ENCODE measurements at places on chromosomes 1 and 21. TPM values are rescaled to one million over a fixed set of nuclear protein-coding genes. Genes with fewer than 3 reads are reported as not detected.

ATXN7L2 gene
- total RNA-seq = 4.1 TPM

IL12RB2 gene
- total RNA-seq = 0.64 TPM

GRCh38 chr1:200767321-200767720, 28.6 kb downstream of the CAMSAP2 start:
- no peak for DNase-seq
- no peaks in the 10 kb centered on the region for H3K36me3 ChIP-seq
- no peak overlapping the region for H3K27ac ChIP-seq
- H3K4me1 ChIP-seq = no peaks in the 10 kb centered on the region

GRCh38 chr1:41901551-41901950, 17.2 kb downstream of the HIVEP3 start:
- H3K27ac ChIP-seq = no peak overlapping the region
- DNase-seq = no peak
- no peaks in the 10 kb centered on the region for H3K36me3 ChIP-seq
- H3K27me3 ChIP-seq = no peaks in the 10 kb centered on the region
- no peak overlapping the region for H3K4me3 ChIP-seq

GRCh38 chr1:44862829-44863401, 19.9 kb upstream of the PTCH2 start:
- no peak overlapping the region for H3K4me3 ChIP-seq
- H3K27me3 ChIP-seq = no peaks in the 10 kb centered on the region
- no peaks in the 10 kb centered on the region for H3K36me3 ChIP-seq

DNA sequence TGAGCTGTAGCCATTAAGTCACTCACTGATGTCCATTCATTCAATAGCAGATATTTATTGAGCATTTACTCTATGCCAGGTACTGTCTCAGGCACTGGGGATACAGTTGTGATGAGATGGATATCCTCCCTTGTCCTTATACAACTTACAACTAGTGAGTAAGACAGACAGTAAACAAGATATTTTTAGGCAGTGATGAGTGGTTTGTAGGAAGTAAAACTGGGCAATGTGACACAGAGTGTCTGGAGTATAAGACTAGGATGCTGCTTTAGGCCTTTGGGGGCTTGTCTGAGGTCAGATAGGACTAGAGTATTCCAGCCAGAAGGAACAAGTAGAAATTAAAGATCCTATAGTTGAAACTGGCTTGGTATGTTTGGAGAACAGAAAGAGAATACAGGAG, 41.4 kb downstream of the NOS1AP start:
- H3K36me3 ChIP-seq = no peaks in the 10 kb centered on the region
- DNase-seq = no peak
- no peaks in the 10 kb centered on the region for H3K27me3 ChIP-seq
- H3K27ac ChIP-seq = no peak overlapping the region
- H3K4me3 ChIP-seq = no peak overlapping the region
- H3K4me1 ChIP-seq = no peaks in the 10 kb centered on the region

DNA sequence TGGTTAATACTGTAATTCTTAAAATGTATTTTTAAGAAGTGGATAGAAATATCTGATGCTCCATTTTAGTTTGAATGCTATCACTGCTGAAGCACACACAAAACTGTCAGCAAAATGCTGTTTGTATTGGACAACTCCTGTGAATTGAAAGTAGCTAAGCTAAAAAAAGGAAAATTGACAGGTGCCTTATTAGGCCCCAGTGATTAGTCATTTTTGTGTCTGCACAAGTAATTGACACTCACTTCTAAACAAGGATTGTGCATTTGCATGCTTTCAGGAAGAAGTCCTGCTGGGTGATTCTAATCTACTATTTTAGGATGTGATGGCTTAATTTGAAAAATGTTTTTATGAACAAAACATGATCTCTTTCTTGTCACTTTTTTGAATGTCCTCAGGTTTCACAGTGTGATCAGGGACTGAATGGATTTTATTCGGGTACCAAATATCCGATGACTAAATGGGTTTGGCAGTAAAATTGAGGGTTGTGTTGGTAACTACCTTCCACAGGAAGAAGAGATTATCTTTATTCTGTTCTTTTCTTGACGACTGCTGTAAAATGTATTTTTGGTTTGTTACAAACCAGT, 13.0 kb upstream of the MAP3K7CL start:
- no peaks in the 10 kb centered on the region for H3K4me1 ChIP-seq
- no peak overlapping the region for H3K4me3 ChIP-seq
- no peaks in the 10 kb centered on the region for H3K27me3 ChIP-seq
- DNase-seq = no peak

ATP1A4 gene
- total RNA-seq = not detected

DNA sequence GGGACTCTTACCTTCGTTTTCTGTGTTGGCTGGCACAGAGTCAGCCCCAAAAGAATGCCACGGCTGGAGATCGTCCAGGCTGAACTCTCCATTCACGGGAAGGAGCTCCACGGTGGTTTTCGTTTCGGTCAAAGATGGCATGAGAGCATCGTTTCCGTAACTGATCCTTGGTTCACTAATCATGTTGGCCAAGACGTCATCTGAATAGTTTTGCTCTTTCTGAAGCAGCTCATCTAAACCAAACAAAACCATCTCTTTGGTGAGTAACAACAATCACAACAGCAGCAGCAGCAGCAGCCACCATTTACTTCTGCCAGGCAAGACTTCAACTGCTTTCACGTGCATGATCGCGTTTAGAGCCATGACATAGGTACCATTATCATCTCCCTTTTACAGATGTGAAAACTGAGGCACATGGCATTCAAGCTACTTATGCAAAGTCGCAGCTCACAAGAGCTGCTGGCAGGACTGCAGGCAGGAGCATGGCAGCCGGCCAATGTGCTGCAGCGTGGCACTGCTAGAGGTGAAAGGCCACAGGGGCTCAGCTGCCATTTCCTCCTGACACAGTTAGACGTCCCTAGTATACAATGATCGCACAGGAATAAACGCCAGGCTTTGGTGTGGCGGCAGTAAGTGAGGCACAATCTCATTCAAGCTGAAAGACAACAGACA, 177.1 kb downstream of the GABPA start:
- no peaks in the 10 kb centered on the region for H3K4me1 ChIP-seq
- no peak overlapping the region for H3K27ac ChIP-seq
- no peak for DNase-seq
- no peak overlapping the region for H3K4me3 ChIP-seq

GRCh38 chr1:185144233-185144632, 12.5 kb downstream of the TRMT1L start:
- no peak overlapping the region for H3K4me3 ChIP-seq
- no peak overlapping the region for H3K27ac ChIP-seq
- H3K27me3 ChIP-seq = no peaks in the 10 kb centered on the region
- H3K36me3 ChIP-seq = no peaks in the 10 kb centered on the region

- H3K4me3 ChIP-seq = no peak overlapping the region
- no peak overlapping the region for H3K27ac ChIP-seq
- no peaks in the 10 kb centered on the region for H3K36me3 ChIP-seq
- no peaks in the 10 kb centered on the region for H3K4me1 ChIP-seq
- H3K27me3 ChIP-seq = no peaks in the 10 kb centered on the region
These were observed 9.2 kb upstream of the TRAF3IP3 start for GRCh38 chr1:209746451-209747165.

HSD3B2 gene
- 0.49 TPM for total RNA-seq

- no peak for DNase-seq
- no peak overlapping the region for H3K4me3 ChIP-seq
- no peaks in the 10 kb centered on the region for H3K36me3 ChIP-seq
- peaks cover 7% of the 10 kb centered on the region for H3K4me1 ChIP-seq
These were observed 67.5 kb upstream of the VAMP3 start for GRCh38 chr1:7703321-7704213.

MFAP2 gene
- total RNA-seq = 64.6 TPM

TMEM81 gene
- total RNA-seq = 0.26 TPM

GJA8 gene
- total RNA-seq = not detected

GRCh38 chr1:44681905-44682882, 7.7 kb downstream of the ARMH1 start:
- H3K36me3 ChIP-seq = no peaks in the 10 kb centered on the region
- H3K27me3 ChIP-seq = no peaks in the 10 kb centered on the region
- no peaks in the 10 kb centered on the region for H3K4me1 ChIP-seq
- no peak overlapping the region for H3K4me3 ChIP-seq

KRTAP7-1 gene
- total RNA-seq = not detected

DNA sequence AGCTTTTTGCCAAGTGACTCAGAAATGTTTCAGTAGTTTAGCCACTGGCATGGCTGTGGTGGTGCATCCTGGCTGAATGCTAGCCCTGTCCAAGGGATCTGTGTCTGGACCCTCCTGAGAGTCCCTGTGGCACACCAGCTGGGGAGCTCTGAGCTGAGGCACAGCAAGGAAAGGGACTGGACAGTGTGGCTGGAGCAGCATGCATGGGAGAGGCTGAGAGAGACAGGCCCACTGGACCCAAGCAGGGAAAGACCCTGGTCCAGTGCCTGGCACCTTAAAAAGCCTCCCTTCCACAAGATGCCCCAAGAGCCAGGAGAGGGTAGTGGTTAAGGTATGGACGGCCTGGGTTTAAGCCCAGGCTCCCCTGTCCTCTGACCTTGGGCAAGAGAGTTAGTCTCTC, 35.3 kb downstream of the FAAH start:
- no peaks in the 10 kb centered on the region for H3K36me3 ChIP-seq
- DNase-seq = no peak
- H3K27me3 ChIP-seq = no peaks in the 10 kb centered on the region
- no peaks in the 10 kb centered on the region for H3K4me1 ChIP-seq
- no peak overlapping the region for H3K27ac ChIP-seq
- no peak overlapping the region for H3K4me3 ChIP-seq

- H3K27me3 ChIP-seq = no peaks in the 10 kb centered on the region
- H3K4me3 ChIP-seq = no peak overlapping the region
- no peak overlapping the region for H3K27ac ChIP-seq
- no peak for DNase-seq
These were observed 33.5 kb downstream of the CAPN8 start for GRCh38 chr1:223631956-223632355.

DNA sequence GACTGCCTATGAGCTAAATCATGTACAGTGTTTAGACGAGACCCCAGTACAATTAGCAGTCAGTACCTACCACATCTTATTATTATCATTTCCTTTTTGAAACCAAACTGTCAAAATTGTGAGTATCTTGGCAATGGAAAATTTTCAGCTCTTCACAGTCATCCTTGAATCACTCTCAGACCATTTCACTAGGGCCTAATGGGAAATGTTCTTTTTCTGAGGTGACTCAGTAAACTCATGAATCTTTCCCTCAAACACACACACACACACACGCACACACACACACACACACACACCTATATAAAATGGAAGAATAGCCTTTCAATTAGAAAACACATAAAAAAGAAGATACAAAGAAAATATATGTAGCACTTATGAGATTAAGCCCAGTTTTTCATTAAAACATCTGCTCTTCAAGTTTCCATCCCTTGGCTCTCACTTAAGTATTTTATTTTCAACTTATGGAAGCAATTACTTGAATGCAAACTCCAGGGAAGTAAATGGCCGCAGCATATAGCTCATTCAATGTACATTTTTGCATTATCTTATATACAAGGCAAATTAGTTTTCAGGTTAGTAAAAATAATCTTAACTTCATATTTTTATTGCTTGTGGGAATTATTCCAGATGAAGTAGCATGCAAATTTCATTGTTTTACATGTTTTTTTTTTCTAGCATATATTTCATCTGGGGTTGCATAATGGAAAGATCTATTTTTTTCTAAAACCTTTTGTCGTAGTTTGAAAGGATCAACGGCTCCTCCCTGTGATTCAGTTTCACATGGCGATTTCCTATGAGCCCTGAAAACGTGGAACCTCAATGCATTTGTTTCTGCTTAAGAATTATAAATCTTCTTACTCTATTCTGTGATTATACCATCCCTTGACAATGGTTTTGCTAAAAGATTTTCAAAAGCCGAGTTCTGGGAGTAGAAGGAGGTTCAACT, 46.3 kb upstream of the TMPRSS15 start:
- DNase-seq = no peak
- no peaks in the 10 kb centered on the region for H3K36me3 ChIP-seq
- no peaks in the 10 kb centered on the region for H3K27me3 ChIP-seq
- H3K4me1 ChIP-seq = no peaks in the 10 kb centered on the region
- no peak overlapping the region for H3K27ac ChIP-seq

DNA sequence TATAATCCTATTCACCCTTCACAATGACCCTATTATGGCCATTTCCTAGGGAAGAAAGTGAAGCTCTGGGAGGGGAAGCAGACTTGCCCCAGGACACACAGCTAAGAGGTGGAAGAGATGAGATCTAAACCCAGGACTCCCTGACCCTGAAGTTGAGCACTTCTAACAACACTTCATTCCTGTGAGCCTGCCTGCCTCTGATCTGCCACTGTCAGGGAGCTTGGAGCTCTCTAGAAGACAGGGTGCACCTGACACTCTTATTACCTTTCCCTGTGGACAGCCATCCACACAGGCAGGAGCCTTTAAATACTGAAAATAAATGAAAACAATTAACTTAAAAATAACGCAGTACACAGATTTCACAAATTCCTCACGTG, 599 bp downstream of the MKNK1 start:
- peak overlapping the region; percentile 72 for H3K4me3 ChIP-seq
- no peaks in the 10 kb centered on the region for H3K27me3 ChIP-seq
- peak overlapping the region; percentile 84 for H3K27ac ChIP-seq
- no peak for DNase-seq

DNA sequence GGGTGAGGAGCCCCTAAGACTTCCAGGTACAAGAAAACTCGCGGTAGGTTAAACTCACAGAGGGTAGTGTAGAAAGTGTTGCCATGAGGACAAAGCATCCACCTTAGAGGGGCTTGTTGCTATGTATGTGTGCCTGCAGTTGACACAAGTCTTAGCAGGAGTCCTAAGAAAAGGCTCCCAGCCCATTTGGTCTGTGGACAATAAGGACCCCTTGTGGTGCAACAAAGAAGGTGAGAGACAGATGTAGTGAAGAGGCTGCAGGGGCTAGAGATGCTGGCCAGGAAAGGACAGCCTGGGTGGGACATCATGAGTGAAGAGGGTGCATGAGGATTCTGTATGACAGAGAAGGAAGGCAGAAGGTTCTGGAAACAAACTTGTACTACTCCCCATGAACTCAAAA, 36.3 kb upstream of the IL10 start:
- H3K4me1 ChIP-seq = no peaks in the 10 kb centered on the region
- no peak overlapping the region for H3K27ac ChIP-seq
- no peak overlapping the region for H3K4me3 ChIP-seq
- DNase-seq = no peak
- no peaks in the 10 kb centered on the region for H3K36me3 ChIP-seq

MCOLN2 gene
- total RNA-seq = not detected

- H3K36me3 ChIP-seq = no peaks in the 10 kb centered on the region
- peaks cover 18% of the 10 kb centered on the region for H3K4me1 ChIP-seq
- H3K4me3 ChIP-seq = peak overlapping the region; percentile 57
- H3K27me3 ChIP-seq = no peaks in the 10 kb centered on the region
- H3K27ac ChIP-seq = peak overlapping the region; percentile 94
- DNase-seq = no peak
These were observed 1.8 kb downstream of the OTUD7B start for GRCh38 chr1:150008699-150009098.
